ENCODE measurements at places on chromosomes 1 and 21.

DNA sequence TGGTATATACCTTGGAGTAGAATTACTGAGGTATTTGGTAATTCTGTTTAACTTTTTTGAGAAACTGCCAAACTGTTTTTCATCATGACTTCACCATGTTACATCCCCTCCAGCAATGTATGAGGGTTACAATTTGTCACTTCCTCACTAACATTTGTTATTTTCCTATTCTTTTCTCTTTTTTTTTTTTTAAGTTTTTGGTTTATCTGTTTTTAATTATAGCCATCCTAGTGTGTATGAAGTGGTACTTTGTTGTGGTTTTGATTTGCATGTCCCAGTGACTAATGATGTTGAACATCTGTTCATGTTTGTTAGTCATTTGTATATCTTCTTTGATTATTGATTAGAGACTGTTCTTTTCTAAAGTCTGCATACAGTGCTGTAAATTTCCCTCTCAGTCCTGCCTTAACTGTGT, 147.3 kb downstream of the HS2ST1 start:
- peak; percentile 71 for DNase-seq

DNA sequence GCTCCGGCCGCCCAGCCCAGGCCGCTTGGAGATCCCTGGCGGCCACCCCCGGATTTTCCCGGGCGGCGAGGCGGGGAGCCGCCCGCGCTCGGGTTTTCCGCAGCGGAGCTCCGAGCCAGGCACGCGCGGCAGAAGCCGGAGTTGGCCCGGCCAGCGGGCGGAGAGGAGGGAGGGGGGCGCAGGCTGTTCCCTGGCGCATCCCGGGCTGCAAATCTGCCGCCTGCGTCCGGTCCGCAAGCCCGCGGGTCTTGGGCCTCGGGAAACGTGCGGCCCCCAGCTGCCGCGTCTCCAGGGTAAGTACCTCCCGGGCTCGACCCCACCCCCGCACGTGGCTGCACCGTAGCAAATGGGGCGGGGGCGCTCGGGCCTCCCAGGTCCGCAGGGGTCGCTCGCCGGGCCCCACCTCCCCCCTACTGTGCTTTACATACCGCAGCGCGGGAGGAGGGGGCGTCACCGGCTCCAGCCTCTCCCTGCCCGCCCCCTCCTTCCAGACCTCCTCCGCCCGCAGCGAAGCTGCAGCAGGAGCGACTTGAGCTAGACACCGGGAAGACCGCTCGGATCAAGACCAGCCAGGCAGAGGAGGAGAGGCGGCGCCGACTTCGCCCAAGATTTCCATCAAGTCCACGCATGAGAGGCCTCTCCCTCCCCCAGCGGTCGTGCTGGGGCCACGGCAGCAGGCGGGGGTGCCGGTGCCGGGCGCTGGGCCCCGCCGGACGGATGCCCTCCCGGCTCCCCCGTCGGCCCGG, 1.6 kb downstream of the TMEM200B start:
- DNase-seq, result peak; percentile 14

DNA sequence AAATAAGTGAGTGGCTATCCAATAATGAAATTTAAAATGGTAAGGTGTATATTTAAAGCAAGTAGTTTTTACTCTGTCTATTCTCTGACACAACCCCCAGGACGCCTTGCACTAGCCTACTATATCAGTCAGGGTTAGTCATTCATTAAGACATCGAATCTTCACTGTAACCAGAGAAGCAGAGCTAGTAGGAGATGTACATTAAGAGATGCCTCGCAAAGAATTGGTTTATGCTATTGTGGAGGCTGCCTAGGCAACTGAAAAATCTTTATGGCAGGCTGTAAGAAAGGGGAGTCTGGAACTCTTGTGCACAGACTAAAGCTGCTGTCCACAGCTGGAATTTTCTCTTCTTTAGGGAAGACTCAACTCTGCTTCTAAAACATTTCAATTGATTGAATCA, 28.8 kb downstream of the NTNG1 start:
- no peak for DNase-seq

DNA sequence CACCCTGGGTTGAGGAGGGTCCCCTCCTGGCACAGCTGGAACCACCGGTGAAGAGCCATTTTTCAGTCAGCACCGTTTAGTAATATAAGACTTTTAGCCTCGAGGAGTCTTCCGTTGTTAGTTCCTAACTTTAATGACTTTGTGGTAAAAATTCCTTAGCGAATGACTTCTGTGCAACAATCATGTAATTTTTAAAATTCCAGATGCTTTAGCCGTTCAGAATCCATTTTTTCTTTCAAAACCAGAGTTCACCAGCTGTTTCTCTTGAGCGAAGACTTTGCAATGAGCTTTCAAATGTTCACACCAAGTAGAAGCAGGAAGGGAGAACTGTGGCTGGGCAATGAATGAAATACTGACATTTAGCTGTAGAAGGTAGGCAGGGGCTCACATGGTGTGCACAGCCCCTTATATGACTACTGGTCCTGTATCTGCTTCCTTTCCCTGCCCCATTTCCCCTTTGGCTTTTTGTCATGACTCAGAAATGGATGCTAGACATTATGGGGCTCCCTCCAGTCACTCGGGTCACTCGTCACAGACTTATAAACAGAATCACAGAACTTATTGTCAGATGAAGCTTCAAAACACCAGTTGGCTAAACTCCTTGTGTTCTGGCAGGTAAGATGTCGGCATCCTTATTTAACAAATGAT, 4.1 kb downstream of the DISC1 start:
- peak; percentile 77 for DNase-seq

- DNase-seq, result peak; percentile 67
Observed at GRCh38 chr1:51973587-51974474, 16.7 kb downstream of the RAB3B start.

- no peak for DNase-seq
Observed at GRCh38 chr1:3036447-3037280, 15.4 kb downstream of the ACTRT2 start.

DNA sequence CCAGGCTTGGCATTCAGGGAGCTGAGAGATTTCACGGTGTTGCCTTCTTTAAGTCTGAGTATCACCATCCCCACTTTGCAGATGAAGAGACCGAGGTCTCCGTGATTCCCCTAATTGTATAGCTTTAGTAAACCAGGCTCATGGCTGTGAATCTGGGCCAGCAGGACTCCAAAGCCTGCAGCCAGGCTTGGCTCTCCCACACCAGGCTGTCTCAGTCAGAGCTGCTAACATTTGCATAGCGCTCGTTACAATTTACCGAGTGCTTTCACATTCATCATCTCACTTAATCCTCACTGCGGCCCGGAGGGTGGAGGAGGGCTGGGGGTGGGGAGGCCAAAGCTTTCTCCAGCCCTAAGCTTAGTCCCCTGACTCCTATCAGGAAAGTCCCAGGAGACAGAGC, 11.7 kb downstream of the C1orf94 start:
- DNase-seq, result no peak

DNA sequence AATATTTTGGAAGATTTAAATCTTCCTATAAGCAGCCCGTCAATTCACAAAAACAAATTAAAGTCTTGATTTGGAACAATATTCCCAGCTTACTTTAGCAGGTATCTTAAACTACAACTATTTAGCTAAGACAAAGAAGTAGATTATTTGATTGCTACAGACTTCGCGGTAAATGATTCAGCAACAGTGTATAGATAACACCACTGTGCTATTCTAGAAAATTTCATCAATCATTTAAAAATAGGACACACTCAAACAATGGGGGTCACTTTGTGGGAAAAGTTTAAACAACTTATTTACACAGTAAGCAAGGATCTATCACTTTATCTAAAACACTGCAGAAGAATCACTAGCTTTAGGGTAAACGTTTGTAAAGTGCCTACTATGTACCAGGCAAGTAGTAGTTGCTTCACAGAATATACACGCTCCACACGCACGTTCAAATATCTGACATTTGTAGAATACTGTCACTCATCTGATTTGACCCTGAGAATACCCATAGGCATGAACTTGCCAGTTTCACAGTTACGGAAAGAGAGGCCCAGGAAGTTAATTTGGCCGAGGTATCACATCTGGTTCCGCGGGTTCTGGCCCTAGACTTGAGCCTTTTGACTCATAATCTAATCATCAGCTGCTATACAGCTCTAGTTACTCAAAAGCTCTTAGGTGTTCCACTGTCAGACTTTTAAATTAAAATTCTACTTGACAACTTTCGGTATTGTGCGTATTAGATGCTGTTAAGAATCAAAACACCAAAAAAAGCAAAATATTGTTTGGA, 876 bp downstream of the DENND2C start:
- peak; percentile 24 for DNase-seq

GRCh38 chr1:11151826-11152612, 37.1 kb upstream of the ANGPTL7 start:
- DNase-seq, result no peak

DNA sequence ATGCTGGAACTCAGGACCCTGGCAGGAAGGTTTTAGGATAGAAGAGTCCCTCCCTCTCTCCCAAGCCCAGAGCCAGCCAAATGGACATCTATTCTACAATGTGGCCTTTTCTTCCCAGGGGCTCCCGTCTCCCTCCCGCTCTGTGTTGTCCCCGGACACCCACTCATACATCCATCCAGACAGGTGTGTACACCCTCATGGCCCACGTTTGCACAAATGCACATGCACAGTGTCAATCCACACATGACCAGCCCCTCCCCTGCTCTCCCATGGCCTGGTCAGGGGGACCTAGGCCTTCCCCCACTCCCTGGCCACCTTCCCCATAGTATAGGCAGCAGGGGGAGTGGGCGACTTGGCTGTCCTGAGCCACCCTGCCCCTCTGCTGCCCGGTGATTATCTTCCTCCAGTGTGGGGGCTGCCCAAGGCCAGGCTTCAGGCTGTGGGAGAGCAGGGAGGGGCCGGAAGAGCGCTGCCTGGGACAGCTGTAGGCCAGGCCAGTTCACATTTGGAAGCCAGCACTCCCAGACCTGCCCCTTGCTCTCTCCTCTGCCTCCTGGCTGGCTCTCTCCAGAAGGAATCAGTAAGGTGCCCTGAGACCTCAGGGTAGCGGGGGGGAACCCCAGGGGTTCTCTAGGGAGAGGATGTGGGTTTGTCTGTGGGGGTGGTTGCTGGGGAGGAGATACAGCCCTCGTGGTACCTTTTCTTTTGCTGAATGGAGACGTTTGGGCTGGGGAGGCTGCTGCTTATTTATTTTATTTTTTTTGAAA, 4.1 kb upstream of the PTPN7 start:
- DNase-seq, result no peak

GRCh38 chr21:26933448-26933847, 33.4 kb downstream of the ADAMTS5 start:
- no peak for DNase-seq

DNA sequence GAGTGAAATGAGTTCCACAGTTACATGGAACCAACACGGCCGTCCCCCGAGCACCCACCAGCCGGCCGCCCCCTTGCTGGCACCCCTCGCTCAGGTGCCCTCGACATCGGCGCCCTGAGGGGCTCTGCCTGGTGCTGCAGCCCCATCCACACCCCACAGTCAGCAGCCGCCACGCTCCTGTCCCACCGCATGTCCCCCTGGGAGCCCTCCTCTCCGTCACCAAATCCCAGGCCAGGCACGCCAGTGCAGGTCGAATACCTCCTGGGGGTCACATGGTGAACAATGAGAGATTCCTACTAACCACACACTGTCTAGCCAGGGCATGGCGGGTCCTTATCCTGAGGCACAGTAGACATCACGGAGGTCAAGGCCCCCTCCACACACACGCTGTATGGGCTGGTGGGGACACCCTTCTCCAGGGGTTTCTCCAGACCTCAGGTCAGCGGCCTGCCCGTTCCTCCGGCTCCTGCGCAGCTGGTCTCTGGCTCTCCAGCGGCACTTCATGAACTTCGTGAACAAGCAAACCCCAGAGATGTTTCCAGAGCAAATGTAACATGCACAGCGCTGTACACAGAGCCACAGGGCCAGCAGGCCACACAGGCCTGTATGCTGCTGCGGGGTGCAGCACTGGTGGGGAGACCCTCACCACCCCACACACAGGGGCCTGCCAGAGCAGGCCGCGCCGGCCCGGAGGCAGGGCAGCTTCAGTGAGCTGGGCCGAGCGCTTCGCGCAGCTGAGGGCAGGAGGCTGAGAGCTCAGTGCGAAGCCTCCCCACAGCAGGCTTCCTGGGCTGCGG, 21.8 kb downstream of the POFUT2 start:
- no peak for DNase-seq

- no peak for DNase-seq
Observed at GRCh38 chr1:48233666-48234485, 11.4 kb downstream of the SLC5A9 start.

DNA sequence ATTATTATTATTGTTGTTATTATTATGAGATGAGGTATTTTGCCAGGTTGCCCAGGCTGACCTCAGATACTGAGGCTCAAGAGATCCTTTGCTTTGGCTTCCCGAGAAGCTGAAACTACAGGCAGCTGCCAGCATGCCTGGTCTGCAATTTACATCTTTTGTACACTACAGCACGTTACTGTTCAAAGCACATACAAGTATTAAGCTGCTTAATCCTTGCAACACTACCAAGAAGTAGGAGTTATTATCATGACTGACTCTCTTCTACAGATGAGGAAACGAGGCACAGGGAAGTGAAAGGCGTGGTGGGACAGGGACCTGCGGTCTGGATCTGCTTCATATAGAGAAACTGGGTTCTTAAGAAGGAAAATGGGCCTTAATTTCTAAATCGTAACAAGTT, 11.6 kb downstream of the ERG start:
- DNase-seq, result no peak

DNA sequence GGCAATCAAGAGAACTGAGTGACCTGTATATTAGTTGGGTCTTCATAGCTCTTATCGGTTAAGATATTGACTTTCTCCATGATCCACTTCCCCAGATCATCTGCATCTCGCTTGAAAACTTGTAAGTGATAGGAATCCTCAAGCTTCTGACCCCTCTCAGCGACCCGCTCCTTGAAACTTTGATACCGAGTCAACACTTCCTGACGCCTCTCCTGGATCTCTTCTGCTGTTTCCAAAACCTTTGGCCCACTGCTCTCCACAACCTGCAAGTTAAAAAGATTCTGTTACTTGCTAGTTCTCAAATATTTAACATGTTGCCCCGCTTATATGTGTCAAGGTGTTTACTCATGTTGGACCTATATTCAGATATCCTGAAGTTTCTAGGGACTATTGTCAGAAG, 1.4 kb downstream of the SPTA1 start:
- no peak for DNase-seq

DNA sequence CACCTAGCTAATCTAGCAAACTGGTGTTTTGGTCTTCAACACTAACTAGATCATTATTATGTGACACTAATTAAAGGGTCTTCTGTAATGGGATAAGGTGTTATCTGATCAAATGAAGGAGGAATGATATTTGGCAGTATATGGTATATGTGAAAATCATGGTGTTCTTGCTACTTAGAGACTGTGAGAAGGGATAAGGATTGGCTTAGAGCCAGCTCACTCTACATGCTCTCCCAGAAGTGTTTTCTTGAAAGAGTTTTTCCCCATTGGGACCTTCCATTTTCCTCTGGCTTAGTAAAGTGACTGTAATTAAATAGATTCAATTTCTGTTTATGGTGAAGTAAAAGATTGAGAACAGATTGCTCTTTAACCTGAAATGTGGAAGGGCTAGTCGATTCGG, 71.2 kb upstream of the RGL1 start:
- no peak for DNase-seq

GRCh38 chr1:159775716-159776115, 5.0 kb upstream of the DUSP23 start:
- no peak for DNase-seq

DNA sequence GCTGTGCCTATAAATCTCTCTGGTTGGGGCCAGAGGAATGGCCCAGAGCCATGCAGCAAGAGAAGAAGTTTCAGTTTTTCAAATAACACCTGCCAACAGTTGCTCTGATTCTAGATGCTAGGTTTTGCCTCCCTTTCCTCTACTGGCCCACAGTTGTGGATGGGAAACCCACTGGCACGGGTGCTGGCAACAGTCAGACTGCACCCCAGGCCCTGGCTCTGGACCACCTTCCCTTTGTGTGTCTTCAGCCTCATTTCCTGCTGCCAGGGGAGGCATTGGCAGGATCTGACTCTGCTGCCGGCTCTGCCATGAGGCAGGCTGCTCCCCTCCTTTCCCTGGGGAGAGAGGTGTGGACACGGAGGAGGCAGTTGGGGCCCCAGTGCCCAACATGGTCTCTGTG, 142.0 kb downstream of the IGSF21 start:
- no peak for DNase-seq

Measured in IMR-90 (cell line).